T47D (cell line): ENCODE measurements at places on chromosomes 11 and 22.

DNA sequence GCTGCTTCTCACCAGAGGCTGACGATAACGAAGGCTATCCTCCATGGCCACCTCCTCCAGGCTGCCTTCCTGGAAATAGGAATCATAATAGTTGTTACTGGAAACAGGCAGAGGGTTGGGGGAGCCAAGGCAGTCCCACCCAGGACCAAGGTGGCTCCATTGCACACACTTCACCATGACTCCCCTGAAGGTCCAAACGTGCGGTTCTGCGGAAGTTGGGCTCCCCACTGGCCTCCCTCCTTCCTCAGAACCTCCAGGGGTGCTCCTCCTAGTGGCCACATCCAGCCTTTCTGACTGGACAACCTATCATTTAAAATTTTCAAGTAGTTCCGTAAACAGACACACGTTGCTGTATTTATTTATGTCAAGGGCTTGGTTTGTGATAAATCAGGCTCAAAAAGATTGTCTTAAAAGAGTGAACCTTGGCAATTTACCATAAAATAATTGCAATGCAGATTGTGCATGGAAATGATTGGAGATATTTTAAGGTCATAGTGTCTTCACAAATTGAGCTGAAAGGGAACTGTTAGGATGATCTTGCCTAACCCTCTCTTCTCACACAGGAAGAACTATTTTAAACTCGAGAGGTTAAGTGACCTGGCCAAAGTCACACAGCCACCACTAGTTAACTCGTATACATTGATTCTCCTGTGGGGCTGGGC lies 1.4 kb upstream of the TCN2 start:
- DNase-seq: peak; percentile 61

DNA sequence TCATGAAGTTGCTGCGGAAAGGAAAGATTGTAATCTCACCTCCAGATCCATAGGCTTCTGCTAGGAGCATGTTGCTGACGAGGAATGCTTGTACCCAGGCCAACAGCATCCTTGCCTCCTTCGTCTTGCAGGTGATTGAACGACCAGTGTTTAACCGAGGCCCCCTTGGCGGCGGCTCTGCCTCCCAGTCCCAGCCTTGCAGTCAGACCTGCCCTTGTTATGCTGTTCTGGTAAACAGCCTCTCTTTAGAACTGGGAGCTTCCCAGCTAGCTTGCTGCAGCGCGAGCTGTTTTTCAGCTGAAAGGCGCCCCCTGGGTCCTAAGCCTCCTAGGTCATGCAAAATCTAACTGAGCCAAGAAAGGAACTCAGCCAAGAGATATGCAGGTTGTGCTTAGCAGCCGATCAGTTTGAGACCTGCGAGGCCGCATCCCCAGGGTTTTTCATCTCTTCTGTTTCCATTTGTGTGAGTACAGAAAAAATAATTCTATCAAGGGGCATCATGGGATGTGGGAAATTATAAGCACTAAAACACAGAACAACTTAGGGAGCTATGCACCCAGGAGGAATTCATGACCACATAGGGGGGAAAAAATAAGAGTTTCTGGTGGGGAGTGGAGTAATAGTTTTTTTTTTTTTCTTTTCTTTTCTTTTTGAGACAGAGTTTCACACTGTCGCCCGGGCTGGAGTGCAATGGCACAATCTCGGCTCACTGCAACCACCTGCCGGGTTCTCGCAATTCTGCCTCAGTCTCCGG lies at the start of gene PIK3IP1:
Gene PIK3IP1 (minus strand): TSS at position 253 of the 754 bp plus-strand sequence. CDS start 144 bp downstream, at position 109.
- no peak for DNase-seq

- DNase-seq: peak; percentile 61
These were observed 98.0 kb upstream of the ASPHD2 start for GRCh38 chr22:26330971-26331625.

DNA sequence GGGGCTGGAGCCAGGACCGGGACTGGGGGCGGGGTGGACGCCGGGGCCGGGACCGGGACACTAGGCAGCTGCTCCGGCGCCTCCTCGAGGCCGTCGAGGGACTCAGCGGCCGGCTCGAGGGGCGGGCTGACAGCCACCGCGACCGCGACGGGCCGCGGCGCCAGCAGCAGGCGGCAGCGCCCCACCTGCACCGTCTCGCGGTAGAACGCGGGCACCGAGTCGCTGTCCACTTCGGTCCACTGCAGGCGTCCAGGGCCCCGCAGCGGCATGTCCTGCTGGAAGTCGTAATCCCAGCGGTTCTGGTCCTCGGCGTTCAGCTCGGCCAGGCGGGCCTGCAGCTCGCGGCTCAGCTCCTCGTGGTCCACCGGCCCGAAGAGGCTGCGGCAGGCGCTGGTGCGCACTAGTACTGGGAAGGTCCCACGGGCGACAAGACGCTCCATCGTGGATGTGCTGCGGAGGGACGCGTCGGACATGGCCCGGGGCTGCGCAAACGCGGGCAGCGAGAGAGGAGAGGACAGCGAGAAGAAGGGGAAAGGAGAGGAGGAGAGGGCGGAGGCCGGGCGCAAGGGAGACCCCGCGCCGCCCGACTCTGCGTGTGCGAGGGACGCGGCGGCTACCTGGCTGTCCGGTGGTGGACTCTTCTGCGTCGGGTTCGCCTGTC lies 428 bp downstream of the CDKN1C start:
- peak; percentile 61 for DNase-seq

DNA sequence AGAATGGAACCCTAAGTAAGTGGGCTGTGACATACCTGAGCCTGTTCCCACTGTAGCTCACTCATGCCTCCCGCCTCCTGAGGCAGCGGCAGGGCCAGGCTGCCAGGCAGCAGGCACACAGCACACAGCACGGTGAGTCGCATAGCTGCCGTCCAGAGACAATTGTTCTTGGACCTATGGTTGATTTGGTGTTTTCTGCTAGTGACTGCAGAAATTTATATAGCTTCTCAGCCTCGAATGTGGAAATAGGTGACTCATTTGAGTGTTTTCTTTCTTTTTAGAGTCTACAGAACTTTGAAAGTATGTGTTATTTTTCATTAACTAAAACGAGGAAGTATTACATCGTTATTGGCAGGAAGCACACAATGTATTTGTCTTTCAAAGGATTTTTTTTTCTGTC lies at the start of gene MMP7:
Gene MMP7 (minus strand): TSS at position 190 of the 400 bp plus-strand sequence. CDS start 47 bp downstream, at position 143.
- peak; percentile 35 for DNase-seq

- DNase-seq: no peak
These were observed 8.4 kb upstream of the ALX4 start for GRCh38 chr11:44318369-44318768.
